ENCODE measurements at places on chromosomes 2 and 18.
A peak's percentile ranks its signal among the peaks of the same experiment; 100 is the strongest.

DNA sequence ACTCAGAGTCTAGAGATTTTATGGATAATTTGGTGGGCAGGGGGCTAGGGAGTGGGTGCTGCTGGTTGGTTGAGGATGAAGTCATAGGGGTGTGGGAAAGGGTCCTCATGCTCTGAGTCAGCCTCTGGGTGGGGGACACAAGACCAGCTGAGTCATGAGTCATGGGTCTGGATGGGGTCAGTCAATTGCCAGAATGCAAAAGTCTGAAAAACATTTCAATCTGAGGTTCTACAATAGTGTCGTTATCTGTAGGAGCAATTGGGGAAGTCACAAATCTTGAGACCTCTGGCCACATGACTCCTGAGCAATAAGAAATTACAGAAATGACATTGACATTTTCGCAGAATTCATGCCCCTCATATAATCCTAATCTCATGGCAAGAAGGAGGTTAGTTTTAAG, 15.1 kb downstream of the NMS start:
- DNase-seq: no peak

DNA sequence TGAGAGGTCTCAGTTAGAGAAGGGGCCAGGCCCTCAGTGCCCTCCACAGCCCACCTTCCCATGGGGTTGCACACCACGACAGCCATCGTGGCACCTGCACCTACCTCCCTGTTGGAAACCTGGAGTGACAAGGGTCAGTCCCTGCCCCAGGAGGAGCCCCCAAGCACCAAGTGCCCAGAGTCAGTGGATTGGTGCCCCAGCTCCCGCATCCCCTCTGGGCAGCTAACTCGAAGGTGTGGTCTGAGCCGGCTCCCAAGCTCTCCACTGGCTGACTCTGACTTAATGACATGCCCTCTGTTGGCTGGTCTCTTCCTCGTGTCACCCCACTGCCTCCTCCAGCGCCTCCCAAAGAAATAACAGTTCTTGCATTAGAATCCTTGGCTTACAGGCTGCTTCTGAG, 116.4 kb downstream of the NDUFA10 start:
- DNase-seq: no peak

GRCh38 chr2:37767959-37768925, 96.8 kb upstream of the CDC42EP3 start:
- DNase-seq: no peak

DNA sequence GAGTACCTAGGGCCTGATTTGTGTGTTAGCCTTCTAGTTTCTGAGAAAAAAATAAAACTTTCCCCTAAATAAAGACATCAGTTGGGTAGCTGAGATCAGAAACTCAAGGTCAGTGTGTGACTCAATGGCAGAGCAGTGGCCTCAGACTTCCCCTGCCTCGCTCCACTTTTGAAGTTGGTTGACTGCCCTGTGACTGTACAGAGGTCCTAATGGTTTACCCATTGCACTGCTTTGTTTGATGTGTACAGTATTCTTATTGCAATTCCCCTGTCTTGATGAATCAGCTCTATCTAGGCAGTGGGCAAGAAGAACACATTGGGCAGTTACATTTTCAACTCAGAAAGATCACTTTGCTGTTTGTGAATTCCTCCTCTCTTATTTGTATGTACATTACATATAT, 315.7 kb downstream of the KCNS3 start:
- no peak for DNase-seq

- DNase-seq: no peak
Observed at GRCh38 chr2:189660803-189661147, 484 bp upstream of the ASNSD1 start.

DNA sequence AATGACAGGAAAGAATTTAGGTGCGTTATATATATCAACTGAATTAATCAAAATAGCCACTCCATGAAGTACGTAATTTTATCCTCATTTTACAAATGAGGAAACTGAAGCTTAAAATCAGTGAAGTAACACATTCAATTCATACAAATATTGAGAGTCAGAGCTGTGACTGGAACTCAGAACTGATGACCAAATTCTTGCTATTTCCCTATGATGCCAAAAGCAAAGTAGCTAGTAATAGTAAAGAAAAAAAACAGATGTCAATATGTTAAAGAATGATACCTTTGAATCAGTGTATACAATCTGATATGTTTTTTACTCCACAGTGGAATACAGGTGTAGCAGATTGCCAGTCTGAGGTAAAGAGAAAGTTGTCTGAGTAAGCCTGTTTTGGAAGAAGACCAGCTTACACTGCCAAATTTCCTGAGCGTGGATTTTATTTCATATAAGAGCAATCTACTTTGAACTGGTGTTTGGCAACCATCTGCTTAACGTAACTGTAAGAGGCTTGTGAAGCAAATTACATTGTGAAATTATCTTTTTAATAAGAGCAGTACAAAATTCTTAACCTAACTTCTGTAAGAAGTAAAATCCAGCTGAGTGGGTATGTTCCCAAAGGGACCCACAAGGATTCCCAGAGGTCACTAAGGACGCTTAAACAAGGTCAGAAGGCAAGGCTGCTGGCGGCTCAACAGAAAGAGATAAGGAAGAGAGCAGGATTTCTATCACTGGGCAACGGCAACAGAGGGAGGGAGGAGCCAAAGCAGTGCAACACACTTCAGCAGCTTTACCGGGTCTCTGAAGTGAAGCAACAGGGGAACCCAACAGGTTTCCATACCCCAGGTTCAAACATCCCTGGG, 85.6 kb downstream of the IKZF2 start:
- DNase-seq: peak; percentile 9

GRCh38 chr2:95294579-95295250, 2.4 kb upstream of the KCNIP3 start:
- DNase-seq: no peak

GRCh38 chr2:23397478-23397877, 12.5 kb downstream of the KLHL29 start:
- no peak for DNase-seq

- no peak for DNase-seq
Observed at GRCh38 chr18:77160515-77160914, 27.9 kb upstream of the MBP start.

DNA sequence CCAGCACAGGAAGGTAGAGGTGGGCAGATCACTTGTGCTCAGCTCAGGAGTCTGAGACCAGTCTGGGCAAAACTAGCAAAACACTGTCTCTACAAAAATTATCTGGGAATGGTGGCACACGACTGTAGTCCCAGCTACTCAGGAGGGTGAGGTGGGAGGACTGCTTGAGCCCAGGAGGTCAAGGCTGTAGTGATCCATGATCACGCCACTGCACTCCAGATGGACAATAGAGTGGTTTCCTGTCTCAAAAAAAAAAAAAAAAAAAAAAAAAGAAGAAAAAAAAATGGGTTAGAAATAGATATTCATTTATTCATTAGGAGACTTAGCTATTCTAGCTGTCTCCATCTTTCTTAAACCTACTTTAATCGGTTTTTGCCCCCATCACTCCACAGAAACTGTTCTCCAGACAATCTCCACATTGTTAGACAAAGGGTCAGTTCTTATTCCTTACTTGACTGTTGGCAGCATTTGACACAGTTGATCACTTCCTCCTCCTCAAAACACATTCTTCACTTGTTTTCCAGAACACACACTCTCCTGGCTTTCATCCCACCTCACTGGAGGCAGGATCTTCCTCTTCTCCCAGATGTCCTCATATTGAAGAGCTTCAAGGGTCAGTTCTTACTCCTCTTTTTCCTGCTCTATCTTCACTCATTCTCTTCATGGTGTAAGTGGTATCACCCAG, 103.1 kb downstream of the DTNB start:
- DNase-seq: no peak

GRCh38 chr2:1743396-1744150, 742 bp downstream of the PXDN start:
- DNase-seq: no peak

GRCh38 chr2:223889229-223889628, 51.8 kb upstream of the AP1S3 start:
- DNase-seq: no peak

DNA sequence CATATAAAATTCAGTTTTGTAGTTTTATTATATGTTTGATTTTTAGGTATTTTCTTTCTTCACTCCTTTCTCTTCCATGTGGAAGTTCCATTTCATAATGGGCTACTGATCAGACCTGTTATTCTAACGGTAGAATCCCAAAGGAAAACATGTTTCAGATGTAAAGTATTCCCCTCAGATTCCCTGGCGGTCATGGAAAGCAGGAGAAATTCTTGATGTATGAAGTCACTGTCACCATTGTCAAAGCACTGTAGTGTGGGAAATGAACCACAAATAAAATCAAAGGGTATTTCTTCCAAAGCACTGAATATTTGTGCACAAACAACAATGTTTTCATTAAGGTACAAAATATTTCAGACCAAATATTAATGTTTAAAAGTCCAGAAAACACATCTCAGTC, 237.3 kb upstream of the KLHL14 start:
- no peak for DNase-seq

GRCh38 chr2:118979152-118979861, 37.3 kb downstream of the MARCO start:
- DNase-seq: no peak

DNA sequence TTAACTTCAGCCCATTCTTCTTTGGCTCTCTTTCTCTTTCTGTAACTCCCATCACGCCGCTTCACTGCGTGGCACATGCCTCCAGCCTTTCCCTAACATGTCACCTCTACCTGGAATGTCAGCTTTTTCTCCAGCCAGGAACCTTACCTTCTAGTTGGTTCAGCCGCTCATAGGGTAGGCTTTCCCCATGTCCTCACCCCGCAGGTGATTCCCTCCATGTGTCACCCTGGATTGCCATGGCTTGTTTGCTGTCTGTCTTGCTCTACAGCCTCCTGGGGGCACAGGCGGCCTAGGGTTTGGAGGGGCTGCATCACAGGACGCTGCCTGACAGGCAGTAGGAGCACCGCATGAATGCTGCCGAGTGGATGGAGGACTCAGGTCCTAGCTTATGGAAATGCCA, 39.2 kb downstream of the ARHGEF4 start:
- DNase-seq: no peak

GRCh38 chr2:189674374-189675112, at the start of gene ANKAR:
Gene ANKAR (plus strand): TSS chr2:189674670. CDS start chr2:189676491, 1,821 bp downstream.
- peak; percentile 87 for DNase-seq
